ENCODE measurements at places on chromosomes 11 and 22.
A peak's percentile ranks its signal among the peaks of the same experiment; 100 is the strongest.

DNA sequence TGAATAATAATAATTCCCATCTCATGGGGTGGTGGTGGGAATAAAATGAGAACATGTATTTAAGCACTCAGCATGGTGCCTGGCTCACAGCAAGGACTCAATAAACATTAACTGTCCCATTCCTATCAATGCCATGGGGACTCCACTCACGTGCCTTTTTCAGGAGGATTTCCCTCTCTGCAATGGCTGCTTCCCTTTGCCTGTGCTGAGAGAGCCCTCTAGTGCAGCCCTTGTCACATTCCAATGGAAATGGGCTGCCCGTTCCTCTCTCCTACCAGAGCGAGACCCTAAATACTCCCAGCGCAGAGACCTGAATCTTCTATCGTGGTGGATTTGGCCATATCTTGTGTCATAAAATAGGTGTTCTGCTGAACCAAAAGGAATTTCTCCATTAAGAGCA lies 621.5 kb upstream of the B3GAT1 start:
- peak; percentile 78 for DNase-seq

DNA sequence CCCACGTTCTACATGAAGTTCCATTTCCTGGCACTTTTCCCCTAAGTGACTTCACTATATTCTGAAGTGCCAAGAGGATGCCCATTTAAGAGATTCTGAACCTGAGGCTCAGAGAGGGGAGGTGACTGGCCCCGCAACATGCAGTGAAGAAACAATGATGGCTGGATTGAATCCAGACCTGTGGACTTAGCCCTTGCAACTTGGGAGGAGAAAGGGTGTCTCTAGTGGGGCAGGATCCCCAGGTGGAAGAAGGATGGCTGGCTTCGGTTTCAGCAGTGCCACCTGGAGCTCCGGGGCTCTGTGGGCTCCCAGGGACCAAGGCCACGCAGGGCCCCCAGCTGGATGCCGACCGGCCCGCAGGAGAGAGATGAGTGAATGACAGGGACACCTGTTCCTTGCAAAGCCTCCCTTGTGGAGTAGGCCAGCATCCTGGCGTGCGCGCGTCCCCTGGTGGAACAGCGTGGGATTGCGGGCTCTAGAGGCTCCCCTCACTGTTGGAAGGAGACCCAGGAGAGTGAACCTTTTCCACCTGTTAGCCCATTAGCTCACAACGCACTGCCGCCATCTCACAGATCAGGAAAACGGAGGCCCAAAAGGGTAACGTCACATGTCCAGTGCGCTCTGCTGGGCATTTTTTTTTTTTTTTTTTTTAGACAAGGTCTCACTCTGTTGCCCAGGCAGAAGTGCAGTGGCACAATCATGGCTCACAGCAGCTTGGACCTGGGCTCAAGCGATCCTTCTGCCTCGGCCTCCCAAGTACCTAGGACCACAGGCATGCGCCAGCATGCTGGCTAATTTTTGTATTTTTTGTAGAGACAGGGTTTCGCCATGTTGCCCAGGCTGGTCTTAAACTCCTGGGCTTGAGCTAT lies 104.7 kb downstream of the KIAA1671 start:
- peak; percentile 90 for DNase-seq

DNA sequence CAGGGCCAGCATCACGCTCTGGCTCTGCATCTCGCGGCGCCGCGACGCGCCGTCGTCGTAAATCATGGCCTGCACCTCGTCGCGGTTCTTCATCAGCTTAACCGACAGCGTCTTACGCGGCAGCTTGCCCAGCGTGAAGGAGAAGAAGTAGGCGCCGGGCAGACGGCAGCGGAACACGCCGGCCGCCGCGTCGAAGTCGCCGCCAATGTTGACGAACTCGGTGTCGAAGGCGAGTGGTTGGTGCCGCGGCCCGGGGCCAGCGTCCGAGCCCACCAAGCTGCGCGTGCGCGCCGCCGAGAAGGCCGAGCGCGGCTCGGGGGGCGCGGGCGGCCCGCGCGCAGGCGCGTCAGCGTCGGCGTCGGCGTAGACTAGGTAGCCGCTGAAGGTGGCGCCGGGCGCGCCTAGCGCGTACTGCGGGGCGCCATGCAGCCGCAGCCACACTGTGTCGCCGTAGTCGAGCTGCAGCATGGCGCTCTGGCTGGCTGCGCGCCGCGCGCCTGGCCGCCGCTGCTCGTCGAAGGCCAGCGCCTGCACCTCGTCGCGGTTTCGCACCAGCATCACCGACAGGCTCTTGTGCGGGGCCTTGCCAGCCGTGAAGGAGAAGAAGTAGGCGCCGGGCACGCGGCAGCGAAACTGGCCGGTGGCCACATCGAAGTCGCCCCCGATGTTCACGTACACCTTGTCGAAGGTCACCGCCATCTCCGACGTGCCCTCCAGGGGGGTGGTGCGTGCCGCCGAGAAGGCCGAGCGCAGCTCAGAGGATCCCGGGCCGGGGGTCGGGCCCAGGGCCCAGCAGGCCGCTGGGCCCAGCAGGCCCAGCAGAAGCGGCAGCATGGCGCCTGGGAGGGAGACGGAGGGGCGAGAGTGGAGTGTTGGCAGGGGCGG lies 3.7 kb downstream of the FAM180B start:
- peak; percentile 72 for DNase-seq

DNA sequence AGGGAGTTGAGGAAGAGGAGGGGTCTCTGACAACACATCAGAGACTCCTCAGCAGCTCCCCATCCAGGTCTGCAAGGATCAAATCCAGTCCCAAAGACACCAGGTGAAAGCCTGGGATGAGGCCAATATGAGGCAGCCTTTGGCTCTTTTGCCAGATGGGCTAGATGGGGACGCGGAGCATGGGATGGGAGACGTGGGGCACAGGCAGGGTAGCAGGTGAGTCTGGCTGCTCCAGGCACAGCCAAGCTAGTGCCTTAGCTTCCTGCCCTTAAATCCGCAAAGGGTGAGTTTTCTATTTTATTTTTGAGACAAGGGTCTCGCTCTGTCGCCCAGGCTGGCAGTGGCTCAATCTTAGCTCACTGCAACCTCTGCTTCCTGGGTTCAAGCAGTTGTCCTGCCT lies 19.6 kb upstream of the DRICH1 start:
- no peak for DNase-seq

GRCh38 chr11:108620958-108621772 lies 27.6 kb upstream of the EXPH5 start:
- no peak for DNase-seq

GRCh38 chr11:1228921-1229451 lies 6.1 kb downstream of the MUC5B start:
- peak; percentile 15 for DNase-seq

GRCh38 chr22:48226026-48227013 lies 1463.9 kb downstream of the TBC1D22A start:
- DNase-seq, result no peak

- no peak for DNase-seq
Observed at GRCh38 chr11:61502522-61502921, 6.0 kb upstream of the LRRC10B start.

DNA sequence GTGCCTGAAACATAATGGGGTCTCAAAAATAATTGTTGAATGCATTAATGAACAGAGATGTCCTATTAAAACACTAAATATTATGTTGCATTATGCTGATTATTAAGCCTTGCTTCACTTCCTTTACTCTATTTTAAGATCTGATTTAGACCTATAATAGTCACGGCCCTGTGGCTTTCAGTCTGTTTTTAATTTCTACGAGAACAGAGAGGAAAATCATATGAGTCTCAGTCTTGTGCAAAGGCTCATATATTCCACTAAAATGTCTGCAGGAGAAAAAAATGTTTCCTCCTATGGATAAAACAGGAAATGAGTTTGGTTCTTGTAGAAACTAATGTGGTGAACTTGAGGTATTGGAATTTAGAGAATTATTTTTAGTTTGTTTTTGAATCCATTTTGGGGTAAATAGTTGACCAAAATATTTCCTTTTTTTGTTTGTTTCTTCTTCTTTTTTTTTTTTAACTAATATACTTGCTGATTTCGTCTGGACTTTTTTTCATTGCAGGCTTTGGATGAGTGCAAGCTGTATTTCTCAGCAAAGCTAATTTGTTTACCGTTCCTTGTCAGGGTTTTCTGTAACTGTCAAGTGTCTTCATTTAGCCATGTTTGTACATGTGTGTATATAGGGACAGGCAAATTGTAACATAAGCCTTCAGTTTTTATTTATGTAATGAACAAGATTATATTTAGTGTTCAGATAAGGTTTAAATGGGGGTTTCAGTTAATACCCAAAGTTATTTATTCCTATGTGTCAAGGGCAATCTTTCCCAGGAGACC lies 139.1 kb upstream of the DDI1 start:
- DNase-seq, result no peak

DNA sequence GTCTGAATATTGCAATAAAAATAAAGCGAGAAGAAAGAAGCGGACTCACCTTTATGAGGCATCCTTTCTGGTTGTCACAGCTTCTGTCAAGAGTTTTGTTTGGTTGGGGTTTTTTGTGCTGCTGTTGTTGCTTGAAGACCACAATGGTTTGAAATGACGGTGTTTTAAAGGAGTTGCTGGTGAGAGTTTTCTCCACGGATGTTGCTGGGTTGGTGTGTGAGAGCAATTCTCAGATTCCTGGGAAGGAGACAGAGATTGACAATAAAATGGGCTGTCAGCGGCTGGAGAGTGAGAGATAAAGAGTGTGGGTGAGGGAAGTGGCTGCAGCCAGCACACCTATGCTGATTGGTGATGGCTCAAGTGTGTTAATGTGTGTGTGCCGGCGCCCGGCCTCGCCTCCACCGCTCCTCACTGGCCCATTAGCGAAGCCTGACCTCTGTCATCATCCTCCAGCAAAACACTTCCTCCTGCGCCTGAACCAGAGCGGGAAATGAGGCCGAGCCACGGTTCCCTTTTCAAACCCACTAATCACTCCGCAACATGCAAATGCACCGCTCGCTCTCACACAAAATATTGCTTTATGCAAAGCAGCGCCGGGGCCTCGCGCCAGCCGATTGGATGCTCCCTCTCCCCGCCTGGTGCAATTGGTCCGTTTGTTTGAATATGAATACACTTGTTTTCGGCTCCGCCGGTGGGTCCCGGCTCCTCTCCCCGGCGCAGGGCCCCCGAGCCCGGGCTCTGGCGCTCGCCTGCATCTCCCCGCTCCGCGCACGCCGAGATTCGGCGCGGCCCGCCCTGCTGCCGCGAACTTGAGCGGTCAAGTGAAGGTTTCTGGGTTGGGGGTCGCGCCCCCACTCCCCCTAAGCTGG lies at the start of gene PAX6:
PAX6 (minus strand) TSS at position 544 of the 869 bp plus-strand sequence. CDS start 4,911 bp downstream, outside the sequence.
- peak; percentile 78 for DNase-seq

DNA sequence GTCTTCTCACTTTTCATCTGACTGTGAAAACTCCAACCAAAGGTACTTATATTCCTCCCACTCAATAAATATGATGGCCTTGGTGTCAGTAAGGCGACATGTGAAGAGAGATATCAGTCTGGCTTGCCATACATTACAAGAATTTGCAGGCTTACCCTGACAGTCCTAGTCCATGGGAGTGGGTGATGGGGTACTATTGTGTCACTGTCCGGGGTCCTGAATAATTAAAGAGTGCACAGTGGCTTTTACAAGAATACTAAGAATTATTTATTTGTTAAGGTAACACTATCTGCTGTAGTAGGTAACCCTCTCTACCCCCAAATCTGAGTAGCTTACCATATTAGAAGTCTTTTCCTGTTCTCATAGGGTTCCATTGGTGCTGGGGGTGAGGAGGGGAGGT lies 23.1 kb upstream of the IZUMO1R start:
- peak; percentile 36 for DNase-seq

GRCh38 chr11:2958251-2958650 lies 29.0 kb upstream of the PHLDA2 start:
- DNase-seq, result no peak

GRCh38 chr11:60377401-60378136 lies 763 bp upstream of the MS4A7 start:
- DNase-seq, result no peak

DNA sequence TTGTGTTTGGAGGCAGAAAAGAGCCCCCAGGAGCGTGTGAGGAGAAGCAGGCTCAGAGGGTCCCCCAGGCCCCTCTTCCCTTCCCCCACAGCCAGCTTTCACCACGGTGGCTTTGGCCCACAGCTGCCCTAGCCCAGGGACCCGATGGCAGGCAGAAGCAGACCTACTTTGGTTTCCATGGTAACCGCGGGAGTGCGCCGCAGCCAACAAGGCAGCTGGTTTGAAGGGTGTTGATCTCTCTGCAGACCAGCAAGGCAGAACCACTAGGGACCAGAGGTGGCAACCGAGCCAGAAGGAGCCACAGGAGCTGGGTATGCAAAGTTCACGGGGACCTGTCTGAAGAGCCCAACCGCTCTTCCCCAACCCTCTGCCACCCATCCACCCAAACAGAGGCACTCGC lies 69.4 kb downstream of the BUD13 start:
- DNase-seq, result peak; percentile 80

- peak; percentile 54 for DNase-seq
Observed at GRCh38 chr11:68763181-68763721, 11.9 kb upstream of the TESMIN start.

DNA sequence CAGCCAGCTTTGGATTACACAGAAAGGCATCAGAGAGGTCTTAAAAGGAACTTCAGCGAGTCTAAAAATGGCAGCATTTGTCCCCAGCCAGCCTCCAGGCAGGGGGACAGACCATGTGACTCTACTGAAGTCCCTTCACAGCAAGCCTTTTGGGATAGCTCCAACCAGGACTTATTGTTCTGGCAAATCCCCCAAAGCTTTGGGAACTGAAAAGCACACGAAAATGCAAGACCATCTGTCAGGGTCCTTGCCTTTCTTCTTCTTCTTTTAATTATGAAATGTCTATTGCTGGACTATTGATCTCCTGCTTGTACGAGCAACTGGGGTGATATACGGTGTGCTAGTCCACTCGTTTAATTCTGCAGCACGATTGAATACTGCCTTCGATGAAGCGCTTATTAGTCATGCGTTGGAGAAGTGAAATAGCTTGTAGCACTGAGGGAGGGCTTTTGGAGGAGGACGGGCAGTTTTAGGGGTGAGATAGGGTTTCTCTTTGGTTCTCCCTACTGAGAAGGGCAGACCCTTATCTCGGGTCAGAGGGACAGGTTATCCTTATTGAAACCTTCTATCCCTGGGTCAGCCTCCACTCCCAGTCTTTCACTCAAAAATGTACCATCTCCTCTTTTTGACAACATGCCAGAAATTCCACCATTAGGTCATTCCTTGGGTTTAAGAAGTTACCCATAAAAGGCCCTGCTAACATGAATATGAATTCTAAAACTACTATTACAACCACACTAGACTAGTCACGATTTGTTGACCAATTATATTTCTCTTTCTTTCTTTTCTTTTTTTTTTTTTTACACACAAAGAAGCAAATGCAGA lies 416.4 kb downstream of the MIAT start:
- no peak for DNase-seq

- DNase-seq, result no peak
Observed at GRCh38 chr11:108757630-108758029, 92.8 kb downstream of the DDX10 start.

DNA sequence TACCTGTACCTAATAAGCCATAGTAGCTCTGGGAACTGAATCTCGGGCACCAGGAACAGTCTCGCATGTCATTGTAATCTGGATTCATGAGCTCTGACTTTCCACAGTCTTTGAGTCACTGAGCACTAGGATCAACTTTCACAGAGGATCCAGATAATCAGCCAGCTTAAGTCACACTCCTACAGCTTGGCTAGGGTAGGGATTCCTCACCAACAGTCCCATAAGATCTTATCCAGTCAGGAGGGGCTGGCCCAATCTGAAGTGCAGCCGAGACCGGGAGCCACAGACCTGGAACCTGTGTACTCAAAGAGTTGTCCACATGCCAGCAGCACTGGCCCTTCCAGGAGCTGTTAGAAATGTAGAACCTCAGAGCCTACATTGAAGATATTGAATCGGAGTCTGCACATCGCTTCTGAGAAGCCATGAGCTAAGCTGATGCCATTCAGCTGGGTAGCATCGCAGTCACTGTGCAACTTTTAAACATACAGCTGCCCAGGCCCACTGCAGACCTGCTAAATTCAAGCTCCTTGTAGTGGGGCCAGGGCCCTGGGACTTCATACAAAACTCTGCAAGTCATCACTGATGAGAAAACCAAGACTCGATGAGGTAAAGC lies 538.8 kb upstream of the B3GAT1 start:
- no peak for DNase-seq

- DNase-seq, result no peak
Observed at GRCh38 chr22:48199667-48200066, 1437.2 kb downstream of the TBC1D22A start.

All from iPS-NIHi11 (cell line).